ENCODE measurements at places on chromosomes 16 and 17. TPM values are rescaled to one million over a fixed set of nuclear protein-coding genes. Genes with fewer than 3 reads are reported as not detected.

Gene KRTAP9-8
- not detected for total RNA-seq

Gene CASKIN1
- 0.47 TPM for total RNA-seq

Gene ABCC6
- 0.30 TPM for total RNA-seq

Gene LGALS9B
- total RNA-seq = not detected

Gene GPR142
- total RNA-seq = not detected

Gene SRRM2
- 42.6 TPM for total RNA-seq

Measured in smooth muscle cell of the coronary artery (primary cell).